ENCODE measurements at places on chromosomes 3 and 15. TPM values are rescaled to one million over a fixed set of nuclear protein-coding genes. Genes with fewer than 3 reads are reported as not detected.

GRCh38 chr3:51619983-51620382, 51.1 kb upstream of the TEX264 start:
- no peaks in the 10 kb centered on the region for H3K27me3 ChIP-seq
- H3K4me1 ChIP-seq, result peaks cover 18% of the 10 kb centered on the region
- no peak overlapping the region for H3K27ac ChIP-seq
- H3K4me3 ChIP-seq, result no peak overlapping the region

DNA sequence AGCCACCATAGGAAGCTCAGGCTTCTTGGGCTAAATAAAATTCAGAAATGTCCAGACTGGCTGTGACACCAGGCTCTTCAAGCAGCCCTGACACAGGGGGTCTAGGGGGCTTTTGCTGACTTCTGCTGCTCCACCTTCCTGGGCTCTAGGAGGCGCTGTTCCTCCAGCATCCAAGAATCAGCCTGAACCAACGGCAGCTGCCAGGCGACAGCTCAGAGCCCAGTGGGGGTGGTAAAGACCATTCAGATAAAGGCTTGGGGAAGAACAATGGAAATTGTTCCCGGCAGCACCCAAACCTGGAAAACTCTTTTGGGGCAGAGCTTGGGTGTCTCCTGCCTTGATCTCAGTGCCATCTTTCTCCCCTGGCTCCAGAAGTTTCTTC, 21.6 kb upstream of the PSTPIP1 start:
- H3K36me3 ChIP-seq, result no peaks in the 10 kb centered on the region
- H3K4me1 ChIP-seq, result peaks cover 17% of the 10 kb centered on the region
- H3K4me3 ChIP-seq, result no peak overlapping the region
- H3K27me3 ChIP-seq, result no peaks in the 10 kb centered on the region
- peak; percentile 86 for DNase-seq

DNA sequence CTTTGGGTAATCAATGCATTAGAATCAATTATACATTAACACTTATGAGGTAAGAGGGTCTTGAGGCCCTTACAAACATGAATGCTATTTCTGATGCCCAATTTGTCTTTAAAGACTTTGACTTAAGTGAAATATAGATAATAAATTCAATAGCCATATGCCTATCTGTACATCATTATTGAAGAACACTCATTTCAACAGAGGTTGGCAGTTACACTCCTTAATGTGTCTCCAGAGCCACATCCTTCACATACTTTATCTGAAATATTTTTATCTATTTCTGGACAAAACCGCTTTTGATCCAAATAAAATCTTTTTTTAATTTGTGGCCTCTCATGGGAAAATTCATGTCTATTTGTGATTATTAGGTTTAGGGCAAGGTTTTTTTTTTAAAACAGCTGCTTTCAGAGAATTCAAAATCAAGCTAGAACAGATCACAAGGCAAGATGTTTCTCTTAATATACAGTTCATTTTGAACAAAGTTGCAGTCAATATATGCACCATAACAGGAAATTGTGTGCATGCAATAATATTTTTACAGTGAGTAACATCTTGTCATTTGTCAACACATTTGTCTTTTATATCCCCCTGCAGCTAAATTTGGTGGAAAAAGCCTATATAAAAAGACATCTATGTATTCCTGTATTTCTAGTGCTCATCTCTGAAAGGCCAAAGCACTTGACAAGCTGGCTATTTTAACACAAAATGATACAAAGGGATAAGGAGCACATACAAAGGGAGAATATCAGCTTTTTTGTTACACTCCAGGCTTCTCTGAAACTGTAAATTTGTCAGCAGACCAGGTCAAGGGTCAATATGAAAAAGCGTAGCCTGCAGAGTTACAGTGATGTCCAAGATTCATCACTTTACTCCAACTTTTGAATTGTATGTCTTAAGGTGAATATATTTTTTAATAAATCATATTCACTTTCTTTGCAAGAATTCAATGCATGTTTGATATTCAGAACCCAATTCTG, 146.2 kb upstream of the DPH6 start:
- no peaks in the 10 kb centered on the region for H3K36me3 ChIP-seq
- no peak for DNase-seq
- no peaks in the 10 kb centered on the region for H3K4me1 ChIP-seq
- peaks cover 11% of the 10 kb centered on the region for H3K27me3 ChIP-seq
- no peak overlapping the region for H3K27ac ChIP-seq

- H3K4me1 ChIP-seq, result no peaks in the 10 kb centered on the region
- peaks cover 3% of the 10 kb centered on the region for H3K36me3 ChIP-seq
- H3K4me3 ChIP-seq, result no peak overlapping the region
- no peak for DNase-seq
Measured at GRCh38 chr3:23501201-23501802, 298.2 kb downstream of the UBE2E2 start.

GRCh38 chr3:151439652-151440125, 21.2 kb downstream of the IGSF10 start:
- no peaks in the 10 kb centered on the region for H3K27me3 ChIP-seq
- no peak for DNase-seq
- no peak overlapping the region for H3K27ac ChIP-seq
- H3K4me3 ChIP-seq, result no peak overlapping the region

- H3K4me3 ChIP-seq, result no peak overlapping the region
- H3K36me3 ChIP-seq, result no peaks in the 10 kb centered on the region
- DNase-seq, result no peak
- no peaks in the 10 kb centered on the region for H3K4me1 ChIP-seq
Measured at GRCh38 chr15:27172821-27173220, 201.8 kb downstream of the GABRG3 start.

DNA sequence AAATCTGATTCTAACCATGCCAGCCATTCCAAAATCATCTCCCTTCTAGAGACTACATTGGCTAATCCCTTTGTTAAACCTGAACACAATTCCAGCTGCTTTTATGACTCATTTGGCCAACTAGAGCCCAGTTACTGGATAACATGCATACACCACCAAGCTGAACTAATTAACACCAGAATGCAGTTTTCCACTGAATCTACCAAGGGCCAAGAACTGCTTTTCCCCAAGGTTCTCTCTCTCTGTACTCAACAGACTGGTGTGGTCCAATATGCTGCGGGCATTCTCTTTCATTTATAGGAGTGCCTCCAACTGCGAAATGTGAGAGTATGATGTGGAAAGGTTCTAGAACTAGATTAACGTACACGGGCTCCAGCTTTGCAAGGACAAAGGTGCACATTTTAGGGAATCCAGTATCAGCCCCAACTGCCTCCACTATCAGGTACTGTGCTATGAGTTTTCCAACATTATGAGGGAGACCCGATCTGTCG, 1.5 kb downstream of the CHSY1 start:
- peaks cover 37% of the 10 kb centered on the region for H3K36me3 ChIP-seq
- no peak for DNase-seq
- peaks cover 65% of the 10 kb centered on the region for H3K4me1 ChIP-seq
- H3K27ac ChIP-seq, result peak overlapping the region; percentile 86
- H3K4me3 ChIP-seq, result peak overlapping the region; percentile 74
- H3K27me3 ChIP-seq, result no peaks in the 10 kb centered on the region

DNA sequence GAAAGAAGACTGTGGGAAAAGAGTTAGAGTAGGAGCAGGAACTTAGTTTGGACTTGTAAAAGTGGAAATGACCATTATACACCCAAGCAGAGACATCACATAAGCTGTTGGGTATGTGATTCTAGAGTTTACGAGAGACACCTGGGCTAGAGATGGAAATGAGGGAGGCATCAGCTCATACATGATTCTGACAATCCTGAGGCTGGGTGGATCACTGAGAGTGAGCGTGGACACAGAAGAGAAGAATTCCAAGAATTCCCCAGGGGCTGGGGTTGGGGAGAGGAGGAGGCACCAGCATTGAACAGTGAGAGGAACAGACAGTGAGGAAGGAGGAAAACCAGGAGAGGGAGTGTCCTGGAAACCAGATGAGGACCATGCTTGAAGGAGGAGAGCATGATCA, 113.5 kb downstream of the KCNAB1 start:
- H3K36me3 ChIP-seq, result no peaks in the 10 kb centered on the region
- H3K27ac ChIP-seq, result no peak overlapping the region
- H3K27me3 ChIP-seq, result peaks cover 18% of the 10 kb centered on the region
- no peak for DNase-seq
- no peak overlapping the region for H3K4me3 ChIP-seq

- no peak for DNase-seq
- no peak overlapping the region for H3K4me3 ChIP-seq
- H3K4me1 ChIP-seq, result peaks cover 72% of the 10 kb centered on the region
- H3K36me3 ChIP-seq, result no peaks in the 10 kb centered on the region
- no peak overlapping the region for H3K27ac ChIP-seq
Measured at GRCh38 chr15:98789020-98789419, 140.7 kb downstream of the IGF1R start.

GOLGA6L10 gene
- total RNA-seq, result 1.6 TPM

DNA sequence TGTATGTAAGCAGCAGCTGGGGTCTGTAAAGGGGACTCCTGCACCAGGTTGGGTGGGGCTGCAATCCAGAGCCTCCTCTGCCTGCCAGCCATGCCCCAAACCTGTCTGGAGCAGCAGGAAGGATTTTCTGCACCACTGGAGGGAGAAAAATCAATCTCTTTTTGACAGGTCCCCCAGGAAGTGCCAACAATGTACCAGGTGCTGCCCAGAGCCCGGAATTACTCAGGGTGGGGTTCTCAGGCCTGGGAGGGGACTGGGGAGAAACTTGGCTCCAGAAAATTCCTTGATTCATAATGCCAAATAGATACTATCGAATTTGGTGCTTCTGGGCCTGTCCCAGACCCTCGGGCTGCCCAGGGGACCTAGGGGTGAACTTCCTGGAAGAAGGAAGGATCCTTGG, 52.6 kb downstream of the WNT7A start:
- no peak for DNase-seq
- H3K4me1 ChIP-seq, result peaks cover 1% of the 10 kb centered on the region
- H3K4me3 ChIP-seq, result no peak overlapping the region
- H3K27me3 ChIP-seq, result no peaks in the 10 kb centered on the region
- peaks cover 3% of the 10 kb centered on the region for H3K36me3 ChIP-seq
- no peak overlapping the region for H3K27ac ChIP-seq

DNA sequence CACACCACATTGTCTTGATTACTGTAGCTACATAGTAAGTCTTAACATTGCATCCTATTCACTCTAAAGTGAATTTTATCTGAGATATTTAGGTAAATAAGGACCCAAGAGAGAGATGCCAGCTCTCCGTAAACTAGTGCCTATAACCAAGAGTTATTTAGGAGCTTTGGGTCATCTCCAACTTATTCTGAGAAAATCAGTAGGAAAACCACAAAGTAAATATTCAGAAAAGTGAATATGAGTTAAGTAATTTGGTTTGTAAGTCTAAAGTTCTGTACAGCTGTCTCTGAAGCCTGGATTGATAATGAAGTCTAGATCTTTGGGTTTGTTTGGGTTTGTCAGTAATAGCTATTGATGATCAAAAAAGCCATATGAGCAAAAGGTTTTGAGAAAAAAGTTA, 120.0 kb downstream of the FNDC3B start:
- H3K4me3 ChIP-seq, result no peak overlapping the region
- H3K4me1 ChIP-seq, result peaks cover 9% of the 10 kb centered on the region
- no peaks in the 10 kb centered on the region for H3K27me3 ChIP-seq
- H3K27ac ChIP-seq, result no peak overlapping the region
- peaks cover 7% of the 10 kb centered on the region for H3K36me3 ChIP-seq

DNA sequence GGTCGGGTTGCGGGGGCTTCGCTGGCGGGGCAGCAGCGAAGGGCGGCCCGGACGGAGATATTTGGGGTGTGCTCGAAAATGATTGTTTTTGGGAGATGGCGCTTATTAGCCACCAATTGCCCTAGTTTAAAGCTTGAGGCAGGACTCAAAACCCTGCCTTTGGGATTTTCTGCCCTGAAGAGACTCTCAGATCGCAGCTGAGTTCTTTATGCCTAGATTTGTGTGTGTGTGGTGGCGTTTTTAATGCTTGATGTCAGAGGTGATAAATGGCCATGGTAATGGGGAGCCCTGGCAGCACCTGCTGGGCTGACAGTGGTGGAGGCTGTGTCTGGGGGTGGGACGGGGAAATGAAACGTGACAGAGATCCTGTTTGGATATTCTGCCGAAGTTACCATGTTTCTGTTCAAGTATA, 604 bp downstream of the KCTD6 start:
- DNase-seq, result peak; percentile 59
- peaks cover 49% of the 10 kb centered on the region for H3K4me1 ChIP-seq
- peak overlapping the region; percentile 84 for H3K4me3 ChIP-seq
- H3K27me3 ChIP-seq, result peaks cover 6% of the 10 kb centered on the region
- H3K36me3 ChIP-seq, result no peaks in the 10 kb centered on the region

GRCh38 chr3:37240170-37240945, 66.0 kb upstream of the LRRFIP2 start:
- DNase-seq, result no peak
- H3K27me3 ChIP-seq, result no peaks in the 10 kb centered on the region
- H3K27ac ChIP-seq, result no peak overlapping the region
- H3K4me3 ChIP-seq, result no peak overlapping the region
- H3K4me1 ChIP-seq, result peaks cover 20% of the 10 kb centered on the region

DNA sequence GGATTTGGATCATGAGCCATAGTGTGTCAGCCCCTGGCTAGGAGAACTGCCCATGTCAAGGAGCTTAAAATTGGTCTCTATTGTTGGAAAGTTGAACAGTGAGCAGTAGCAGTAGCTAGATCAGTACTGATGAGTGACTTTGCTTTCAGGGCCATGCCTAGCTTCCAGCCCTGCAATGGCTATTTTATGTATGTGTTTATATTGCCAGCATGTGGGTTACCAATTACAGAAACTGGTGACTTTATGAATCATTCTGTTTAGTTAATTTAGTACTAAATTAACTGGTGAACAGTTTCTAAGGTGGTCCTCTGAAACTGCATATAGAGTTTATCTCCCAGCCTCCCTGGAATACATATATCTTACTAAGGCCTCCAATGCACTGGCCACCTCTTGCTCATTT, 908.1 kb upstream of the ALCAM start:
- no peak overlapping the region for H3K27ac ChIP-seq
- H3K4me1 ChIP-seq, result no peaks in the 10 kb centered on the region
- no peak overlapping the region for H3K4me3 ChIP-seq
- no peaks in the 10 kb centered on the region for H3K27me3 ChIP-seq

DNA sequence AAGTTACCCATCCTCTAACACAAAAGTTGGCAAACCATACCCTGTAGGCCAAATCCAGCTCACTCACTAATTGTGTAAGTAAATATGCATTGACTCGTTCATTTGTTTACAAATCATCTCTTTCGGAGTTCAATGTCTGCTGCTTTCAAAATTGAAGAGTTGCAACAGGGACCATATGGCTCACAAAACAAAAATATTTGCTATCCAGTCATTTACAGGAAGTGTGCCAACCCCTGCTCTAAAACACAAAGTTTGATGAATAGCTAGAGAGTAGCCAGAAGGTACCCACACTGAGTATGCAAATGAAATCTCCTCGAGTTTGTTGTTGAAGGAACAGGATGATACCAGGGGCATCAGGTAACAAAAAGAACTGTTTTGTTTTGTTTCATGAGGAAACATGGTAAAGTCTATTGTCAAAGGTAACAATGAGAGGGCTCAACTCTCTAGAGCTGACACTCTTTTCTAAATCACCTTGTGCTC, 236.2 kb upstream of the THBS1 start:
- no peak for DNase-seq
- no peaks in the 10 kb centered on the region for H3K36me3 ChIP-seq
- no peak overlapping the region for H3K27ac ChIP-seq
- no peak overlapping the region for H3K4me3 ChIP-seq
- no peaks in the 10 kb centered on the region for H3K4me1 ChIP-seq

INSYN1 gene
- not detected for total RNA-seq

- peaks cover 31% of the 10 kb centered on the region for H3K27me3 ChIP-seq
- H3K27ac ChIP-seq, result no peak overlapping the region
- DNase-seq, result no peak
- H3K4me1 ChIP-seq, result peaks cover 4% of the 10 kb centered on the region
- peaks cover 5% of the 10 kb centered on the region for H3K36me3 ChIP-seq
Measured at GRCh38 chr3:134291319-134292254, 40.9 kb upstream of the RYK start.

CTDSPL gene
- 3.9 TPM for total RNA-seq

Measured in activated CD4-positive, alpha-beta T cell treated with anti-CD3 and anti-CD28 coated beads for 36 hours (primary cell).